ENCODE measurements at places on chromosomes 12 and 14. TPM values are rescaled to one million over a fixed set of nuclear protein-coding genes. Genes with fewer than 3 reads are reported as not detected.

The PDZRN4 gene
- total RNA-seq = not detected

The PLXNC1 gene
- 8.8 TPM for total RNA-seq

DNA sequence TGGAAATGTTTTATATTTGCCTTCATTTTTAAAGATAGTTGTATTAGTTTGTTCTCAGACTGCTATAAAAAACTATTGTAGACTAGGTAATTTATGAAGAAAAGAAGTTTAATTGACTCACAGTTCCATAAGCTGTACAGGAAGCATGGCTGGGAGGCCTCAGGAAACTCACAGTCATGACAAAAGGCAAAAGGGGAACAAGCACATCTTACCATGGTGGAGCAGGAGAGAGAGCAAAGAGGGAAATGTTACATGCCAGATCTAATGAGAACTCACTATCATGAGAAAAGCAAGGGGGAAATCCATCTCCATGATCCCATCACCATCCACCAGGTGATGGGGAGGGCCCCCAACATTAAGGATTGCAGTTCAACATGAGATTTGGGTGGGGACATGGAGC is 35.5 kb upstream of the UNC79 start:
- H3K4me1 ChIP-seq = no peaks in the 10 kb centered on the region
- no peaks in the 10 kb centered on the region for H3K36me3 ChIP-seq
- peaks cover 21% of the 10 kb centered on the region for H3K27me3 ChIP-seq
- no peak overlapping the region for H3K27ac ChIP-seq
- DNase-seq = no peak

- H3K4me3 ChIP-seq = no peak overlapping the region
- H3K4me1 ChIP-seq = no peaks in the 10 kb centered on the region
- no peak for DNase-seq
- H3K27me3 ChIP-seq = no peaks in the 10 kb centered on the region
Measured at GRCh38 chr12:61780435-61780834, 479.8 kb upstream of the USP15 start.

DNA sequence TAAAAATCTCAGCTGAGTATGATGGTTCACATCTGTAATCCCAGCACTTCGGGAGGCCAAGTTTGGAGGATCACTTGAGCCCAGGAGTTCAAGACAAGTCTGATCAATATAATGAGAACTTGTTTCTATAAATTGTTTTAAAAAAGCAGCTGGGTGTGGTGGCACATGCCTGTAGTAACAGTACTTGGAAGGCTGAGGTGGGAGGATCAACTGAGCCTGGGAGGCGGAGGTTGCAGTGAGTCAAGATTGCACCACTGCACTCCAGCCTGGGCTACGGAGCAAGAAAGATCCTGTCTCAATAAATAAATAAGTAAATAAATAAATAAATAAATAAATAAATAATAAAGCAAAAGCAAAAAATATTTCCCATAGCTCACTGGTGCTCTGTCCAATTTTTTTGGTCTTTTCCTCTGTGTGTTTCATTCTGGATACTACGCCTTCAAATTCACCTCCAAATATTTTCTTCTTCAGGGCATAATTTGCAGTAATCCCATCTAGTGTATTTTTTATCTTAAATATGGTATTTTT is 32.7 kb upstream of the SNX6 start:
- no peak for DNase-seq
- H3K27ac ChIP-seq = no peak overlapping the region
- no peaks in the 10 kb centered on the region for H3K36me3 ChIP-seq
- no peak overlapping the region for H3K4me3 ChIP-seq
- peaks cover 7% of the 10 kb centered on the region for H3K4me1 ChIP-seq

GRCh38 chr14:61620130-61620946 is 75.0 kb upstream of the HIF1A start:
- DNase-seq = peak; percentile 74
- no peak overlapping the region for H3K4me3 ChIP-seq
- no peaks in the 10 kb centered on the region for H3K27me3 ChIP-seq
- H3K4me1 ChIP-seq = peaks cover 64% of the 10 kb centered on the region
- peaks cover 6% of the 10 kb centered on the region for H3K36me3 ChIP-seq
- peak overlapping the region; percentile 68 for H3K27ac ChIP-seq

DNA sequence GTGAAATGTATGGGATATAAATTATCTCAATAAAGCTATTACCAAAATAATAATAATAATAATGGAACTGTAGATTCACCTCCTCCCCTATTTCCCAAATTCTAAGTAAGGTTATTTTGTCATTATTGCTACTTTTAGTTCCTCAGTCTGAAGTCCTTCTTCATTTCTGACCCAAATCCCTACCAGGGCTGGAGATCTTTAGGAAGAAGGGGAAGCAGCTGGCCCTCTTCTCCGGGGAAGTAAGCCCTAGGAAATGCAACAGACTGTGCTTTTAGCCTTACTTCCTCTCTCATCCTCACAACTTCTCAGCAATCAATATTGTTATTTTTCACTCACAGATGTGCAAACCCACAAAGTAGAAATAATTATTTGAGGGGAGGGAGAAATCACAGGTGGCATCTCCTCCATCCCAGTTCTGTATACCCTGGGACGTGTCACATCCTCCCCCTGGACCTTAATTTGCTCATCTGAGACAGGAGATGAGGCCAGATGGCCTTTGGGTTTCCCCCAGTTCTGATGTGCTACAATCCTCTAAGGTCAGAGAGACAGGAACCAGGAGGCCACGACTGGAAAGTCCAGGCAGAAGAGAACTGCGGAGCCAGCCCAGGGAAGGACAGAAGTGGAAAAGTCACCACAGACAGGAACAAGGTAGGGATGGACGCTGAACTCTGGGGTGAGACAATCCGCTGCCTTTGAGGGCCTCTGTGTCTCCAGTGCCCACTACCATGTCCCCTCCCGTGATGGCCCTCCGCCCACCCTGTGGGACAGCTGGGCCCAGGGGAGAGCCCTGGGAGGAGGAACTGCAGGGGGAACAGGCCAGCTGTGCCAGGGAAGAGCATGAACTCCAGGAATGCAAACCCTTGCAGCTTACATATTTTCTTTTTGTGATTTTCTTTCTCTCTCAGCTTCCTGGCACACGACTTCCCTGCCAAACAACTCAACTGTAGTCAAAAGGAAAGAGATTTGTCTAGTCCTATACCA is 10.6 kb upstream of the TNFRSF1A start:
- no peak overlapping the region for H3K27ac ChIP-seq
- H3K4me1 ChIP-seq = peaks cover 9% of the 10 kb centered on the region
- H3K36me3 ChIP-seq = no peaks in the 10 kb centered on the region

DNA sequence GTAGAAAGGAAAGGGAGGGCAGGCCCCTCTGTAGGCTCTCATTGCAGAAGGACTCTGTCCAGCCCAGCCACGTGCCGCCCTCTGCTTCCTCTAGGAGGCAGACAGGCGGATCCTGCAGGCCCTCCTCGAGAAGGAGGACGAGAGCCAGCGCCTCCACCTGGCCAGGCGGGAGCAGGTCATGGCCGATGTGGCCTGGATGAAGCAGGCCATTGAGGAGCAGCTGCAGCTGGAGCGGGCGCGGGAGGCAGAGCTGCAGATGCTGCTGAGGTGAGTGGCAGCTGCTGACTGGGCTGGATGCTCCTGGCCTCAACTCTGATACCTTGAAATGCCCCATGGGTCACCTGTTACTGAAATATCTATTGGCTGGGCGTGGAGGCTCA is 10.9 kb downstream of the TCHP start:
- peaks cover 32% of the 10 kb centered on the region for H3K36me3 ChIP-seq
- no peak overlapping the region for H3K4me3 ChIP-seq
- H3K27me3 ChIP-seq = no peaks in the 10 kb centered on the region
- peak; percentile 41 for DNase-seq
- H3K27ac ChIP-seq = no peak overlapping the region
